ENCODE measurements at places on chromosomes 2 and 18.

GRCh38 chr2:218186355-218186766 is 19.6 kb upstream of the CXCR1 start:
- peak; percentile 79 for DNase-seq

- DNase-seq, result no peak
Measured at GRCh38 chr2:191895195-191895594, 48.3 kb upstream of the CAVIN2 start.

- DNase-seq, result peak; percentile 84
Measured at GRCh38 chr18:45775241-45775676, 50.2 kb upstream of the SIGLEC15 start.

DNA sequence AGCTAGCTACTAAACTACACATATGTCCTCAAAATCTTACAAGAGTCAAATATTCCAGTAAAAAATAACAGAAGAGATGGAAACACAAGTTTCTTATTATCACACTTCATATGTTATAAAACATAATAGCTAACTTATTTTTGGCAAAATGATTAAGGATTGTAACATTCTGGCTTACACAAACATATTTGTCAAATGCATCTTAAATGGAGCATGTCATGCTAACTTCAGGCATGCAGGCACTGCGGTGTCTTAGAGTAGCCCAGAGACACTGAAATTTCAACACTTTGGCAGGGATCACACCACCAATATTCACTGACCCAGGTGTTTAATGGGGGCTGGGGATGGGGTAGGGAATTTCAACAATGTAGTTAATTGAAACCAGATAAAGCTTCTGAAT is 51.6 kb downstream of the LDAH start:
- DNase-seq, result no peak
